ENCODE measurements at places on chromosomes 2 and 18.
A peak's percentile ranks its signal among the peaks of the same experiment; 100 is the strongest.

GRCh38 chr2:54409752-54410151 is 46.4 kb upstream of the SPTBN1 start:
- DNase-seq, result no peak

DNA sequence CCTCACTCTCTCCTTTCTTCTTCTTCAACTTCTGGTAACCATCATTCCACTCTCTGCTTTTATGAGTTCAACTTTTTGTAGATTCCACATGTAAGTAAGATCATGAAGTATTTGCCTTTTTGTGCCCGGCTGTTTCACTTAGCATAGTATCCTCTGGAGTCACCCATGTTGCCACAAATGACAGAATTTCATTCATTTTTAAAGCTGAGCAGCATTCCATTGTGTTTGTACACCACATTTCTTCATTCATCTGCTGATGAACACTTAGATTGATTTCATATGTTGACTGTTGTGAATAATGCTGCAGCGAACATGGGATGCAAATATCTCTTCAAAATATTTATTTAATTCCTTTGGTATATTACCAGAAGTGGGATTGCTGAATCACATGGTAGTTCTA is 133.6 kb upstream of the ERBB4 start:
- DNase-seq, result no peak

- DNase-seq, result no peak
Measured at GRCh38 chr18:10455726-10456453, 1.5 kb downstream of the APCDD1 start.

GRCh38 chr2:152603166-152603565 is 114.1 kb downstream of the PRPF40A start:
- DNase-seq, result no peak

GRCh38 chr2:121565389-121566250 is 34.9 kb downstream of the RNU4ATAC start:
- no peak for DNase-seq

DNA sequence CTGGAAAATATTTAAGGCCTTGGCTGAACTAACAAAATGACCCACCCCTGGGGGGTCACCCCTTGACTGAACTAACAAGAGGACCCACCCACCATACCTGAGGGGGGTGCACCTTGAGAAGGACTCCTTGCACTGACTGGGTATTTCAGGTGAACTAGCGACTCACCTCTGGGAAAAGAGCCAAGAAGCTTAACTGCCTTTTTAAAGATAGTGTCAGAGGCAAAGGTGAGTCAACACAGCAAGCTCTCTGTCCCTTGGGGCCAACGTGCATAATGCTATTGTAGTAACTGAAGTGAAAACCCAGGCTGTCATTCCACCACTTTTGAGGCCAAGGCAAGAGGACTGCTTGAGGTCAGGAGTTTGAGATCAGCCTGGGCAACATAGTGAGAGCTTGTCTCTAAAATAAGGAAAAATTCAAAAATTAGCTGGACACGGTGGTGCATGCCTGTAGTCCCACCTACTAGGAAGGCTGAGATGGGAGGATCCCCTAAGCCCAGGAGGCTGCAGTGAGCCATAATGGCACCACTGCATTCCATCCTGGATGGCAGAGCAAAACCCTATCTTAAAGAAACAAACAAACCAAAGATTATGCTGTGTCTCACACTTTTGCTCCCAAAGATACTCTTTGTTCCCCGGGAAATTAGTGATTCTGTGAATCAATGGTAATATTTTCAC is 36.4 kb upstream of the ZCCHC2 start:
- DNase-seq, result no peak

- DNase-seq, result no peak
Measured at GRCh38 chr18:54952026-54952425, 7.2 kb downstream of the CCDC68 start.

GRCh38 chr2:21404827-21405625 is 281.3 kb downstream of the TDRD15 start:
- DNase-seq, result no peak

- DNase-seq, result peak; percentile 41
Measured at GRCh38 chr2:204177977-204178522, 241.5 kb downstream of the ICOS start.

DNA sequence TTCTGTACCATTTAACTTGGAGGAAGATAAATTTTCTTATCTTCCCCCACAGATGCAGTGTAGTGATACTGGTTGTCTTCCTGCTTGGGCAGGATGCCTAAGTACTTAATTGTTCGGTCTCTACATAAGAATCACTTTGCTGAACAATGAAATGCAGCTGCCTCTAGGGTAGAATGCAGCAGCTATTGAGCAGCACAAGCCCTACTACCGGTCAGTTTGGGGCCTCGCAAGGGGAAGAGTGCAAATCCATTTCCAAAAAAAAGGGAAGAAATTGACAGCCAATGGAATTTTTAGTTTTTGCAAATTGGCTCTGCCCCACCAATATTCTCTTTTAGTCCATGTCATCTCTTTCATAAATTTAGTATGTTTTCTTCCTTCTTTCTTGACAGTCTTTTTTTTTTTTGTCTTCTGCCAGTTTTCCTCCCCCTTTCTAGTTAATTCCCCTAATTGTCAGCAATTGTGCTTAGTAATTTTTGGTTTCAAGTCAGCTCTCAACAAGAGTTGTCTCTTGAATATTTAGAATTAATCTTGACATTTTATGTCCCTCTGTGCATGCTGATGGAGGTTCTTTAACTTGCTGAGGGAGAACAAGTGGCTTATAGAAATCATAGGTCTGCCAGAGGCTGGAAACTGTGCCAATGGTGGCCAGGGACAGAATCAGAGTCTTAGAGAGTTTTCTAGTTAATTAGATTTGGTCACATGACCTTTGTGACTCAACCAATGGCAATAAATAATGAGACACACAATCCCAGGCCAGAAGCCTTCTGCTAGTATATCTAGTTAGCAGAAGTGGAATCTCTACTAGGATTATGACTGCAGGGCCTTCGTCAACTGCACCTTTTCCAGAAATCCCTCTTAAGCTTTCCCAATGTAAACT is 270.0 kb downstream of the CTNNA2 start:
- no peak for DNase-seq

DNA sequence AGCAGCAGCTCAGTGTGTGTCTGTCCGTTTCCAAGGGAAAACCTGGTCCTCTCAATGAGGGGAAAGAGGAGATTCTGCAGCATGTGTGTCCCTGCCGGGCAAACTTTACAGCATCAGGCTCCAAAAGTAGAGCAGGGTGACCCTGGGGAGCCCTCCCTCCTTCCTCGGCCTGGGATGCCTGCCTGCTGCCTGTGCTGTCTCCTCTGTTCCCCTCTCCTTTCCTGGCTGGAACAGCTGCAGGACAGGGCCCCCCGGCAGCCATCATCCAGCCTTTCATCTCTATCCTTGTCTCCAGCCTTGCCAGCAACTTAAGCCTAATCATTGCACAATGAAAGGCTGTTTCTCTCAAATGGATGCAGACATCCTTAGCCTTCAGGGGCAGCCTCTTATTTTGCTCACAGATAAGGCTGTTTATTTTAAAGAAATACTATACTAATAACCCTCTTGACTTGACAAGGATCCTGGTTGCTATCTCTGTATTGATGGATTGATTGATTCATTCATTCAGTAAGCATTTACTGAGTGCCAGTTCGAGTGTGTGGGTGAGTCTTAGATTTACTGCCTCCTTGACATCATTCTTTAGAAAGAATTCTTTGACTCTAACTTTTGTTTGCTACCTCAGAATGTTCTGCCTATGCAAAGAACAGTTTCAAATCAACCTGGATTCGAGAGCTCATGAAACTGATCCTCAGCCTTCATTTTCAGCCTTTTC is 40.6 kb upstream of the EDAR start:
- no peak for DNase-seq

GRCh38 chr2:60735496-60736250 is 20.4 kb upstream of the PAPOLG start:
- DNase-seq, result no peak

GRCh38 chr18:8657873-8658470 is 47.4 kb upstream of the MTCL1 start:
- DNase-seq, result no peak

- no peak for DNase-seq
Measured at GRCh38 chr2:99481527-99481926, 8.3 kb downstream of the REV1 start.

DNA sequence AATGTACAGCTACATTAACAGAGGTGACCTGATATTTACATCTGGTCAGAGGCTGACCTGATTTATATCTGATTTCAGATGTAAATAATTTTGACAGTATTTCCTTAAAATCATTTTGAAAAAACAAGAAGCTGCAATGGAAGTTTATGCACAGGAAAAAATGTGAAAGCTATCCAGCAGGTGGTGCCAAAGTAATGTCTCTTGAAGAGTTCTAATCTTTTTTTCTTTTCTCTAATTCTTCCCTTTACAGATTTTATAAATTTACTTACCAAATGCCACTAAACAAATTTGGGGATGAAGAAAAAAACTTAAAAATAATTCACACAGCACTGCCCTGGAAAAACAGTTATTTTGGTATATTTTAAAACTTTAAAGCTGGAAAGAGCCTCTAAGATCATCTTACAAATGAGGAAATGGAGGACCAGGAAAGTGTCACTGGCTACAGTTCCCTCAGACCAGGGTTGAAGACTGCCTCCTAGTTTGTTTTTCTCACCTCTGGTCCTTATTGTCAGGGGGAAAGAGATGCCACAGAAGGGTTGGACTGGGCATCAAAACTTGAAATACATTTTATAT is 16.4 kb upstream of the FBLN7 start:
- no peak for DNase-seq

- DNase-seq, result no peak
Measured at GRCh38 chr2:237612527-237613357, 14.6 kb upstream of the LRRFIP1 start.

GRCh38 chr2:190763901-190764514 is 115.1 kb downstream of the NAB1 start:
- peak; percentile 8 for DNase-seq

GRCh38 chr18:32383050-32383819 is 87.4 kb downstream of the GAREM1 start:
- DNase-seq, result no peak

DNA sequence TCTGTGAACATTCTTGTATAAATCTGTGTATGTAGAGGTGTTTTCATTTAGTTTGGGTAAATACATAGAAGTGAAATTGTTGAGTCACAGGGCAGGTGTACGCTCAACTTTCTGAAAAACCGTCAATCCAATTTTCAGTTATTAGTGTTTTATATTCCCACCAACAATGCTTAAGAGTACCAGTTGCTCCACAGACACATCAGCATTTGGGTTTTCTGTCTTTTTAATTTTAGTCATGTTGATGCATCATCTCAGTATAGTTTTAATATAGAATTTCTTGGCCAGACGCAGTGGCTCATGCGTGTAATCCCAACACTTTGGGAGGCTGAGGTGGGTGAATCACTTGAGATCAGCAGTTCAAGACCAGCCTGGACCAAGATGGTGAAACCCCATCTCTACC is 3.2 kb upstream of the GNLY start:
- DNase-seq, result no peak

GRCh38 chr18:63917817-63918216 is 10.1 kb downstream of the SERPINB10 start:
- no peak for DNase-seq

DNA sequence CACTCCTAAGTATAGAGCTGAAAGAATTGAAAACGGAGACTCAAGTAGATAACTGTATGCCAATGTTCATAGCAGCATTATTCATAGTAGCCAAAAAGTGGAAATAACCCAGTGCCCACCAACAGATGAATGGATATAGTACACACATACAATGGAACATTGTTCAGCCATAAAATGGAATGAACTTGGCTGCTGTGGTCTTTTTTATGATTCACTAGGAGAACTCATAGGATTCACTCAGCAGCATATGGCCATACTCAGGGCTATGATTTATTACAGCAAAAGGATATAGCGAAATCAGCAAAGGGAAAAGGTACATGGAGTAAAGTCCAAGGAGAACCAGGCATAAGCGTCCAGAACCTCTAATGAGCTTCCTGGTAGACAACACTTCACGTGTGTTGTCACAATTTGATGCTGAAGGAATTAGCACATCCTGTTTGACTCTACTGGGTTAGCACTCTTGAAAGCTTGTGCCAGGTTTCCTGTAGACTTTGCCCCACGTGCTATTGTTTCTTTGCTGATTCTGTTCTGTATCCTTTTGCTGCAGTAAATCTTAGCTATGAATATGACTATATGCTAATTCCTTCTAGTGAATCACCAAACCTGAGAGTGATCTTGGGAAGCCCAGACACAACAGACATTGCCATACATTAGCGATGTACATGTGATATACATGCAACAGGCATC is 15.7 kb downstream of the SPC25 start:
- no peak for DNase-seq

- DNase-seq, result no peak
Measured at GRCh38 chr2:55887901-55888624, 35.5 kb downstream of the EFEMP1 start.

DNA sequence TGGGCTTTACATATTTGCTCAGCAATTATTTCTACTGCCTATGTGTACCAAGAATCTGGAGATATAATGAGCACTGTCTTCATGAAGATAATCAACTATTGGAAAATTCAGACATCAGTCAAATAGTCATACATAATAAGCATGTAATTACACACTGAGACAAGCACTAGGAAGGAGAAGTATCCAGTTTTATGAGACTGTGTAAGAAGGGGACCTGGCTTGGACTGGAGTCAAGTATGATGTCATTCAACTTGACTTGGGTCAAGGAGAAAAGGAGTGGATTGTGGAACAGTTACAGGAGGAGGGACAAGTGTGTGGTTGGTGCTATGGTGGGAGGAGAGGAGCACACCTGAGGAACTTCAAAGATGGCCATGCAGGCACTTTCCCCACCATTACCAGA is 419.8 kb upstream of the TRIB2 start:
- no peak for DNase-seq

DNA sequence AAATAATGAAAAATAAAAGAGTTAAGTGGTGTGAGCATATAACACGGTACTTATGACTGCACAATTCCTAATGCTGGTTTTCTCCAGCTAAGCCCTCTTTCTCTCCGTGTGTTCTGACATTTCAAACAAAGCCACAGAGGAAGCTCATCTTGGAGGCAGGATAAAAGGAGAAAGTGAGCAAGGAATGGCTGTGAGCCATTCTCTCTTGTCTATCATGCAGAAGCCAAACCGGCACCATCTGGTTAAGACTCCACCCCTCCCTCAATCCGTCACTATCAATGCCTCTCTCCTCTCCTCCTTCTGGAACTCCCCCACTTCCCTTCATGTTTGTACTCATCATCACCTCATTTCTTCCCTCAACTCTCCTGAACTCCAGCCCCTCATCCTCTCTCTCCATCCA is 210.4 kb downstream of the TMEM163 start:
- no peak for DNase-seq

DNA sequence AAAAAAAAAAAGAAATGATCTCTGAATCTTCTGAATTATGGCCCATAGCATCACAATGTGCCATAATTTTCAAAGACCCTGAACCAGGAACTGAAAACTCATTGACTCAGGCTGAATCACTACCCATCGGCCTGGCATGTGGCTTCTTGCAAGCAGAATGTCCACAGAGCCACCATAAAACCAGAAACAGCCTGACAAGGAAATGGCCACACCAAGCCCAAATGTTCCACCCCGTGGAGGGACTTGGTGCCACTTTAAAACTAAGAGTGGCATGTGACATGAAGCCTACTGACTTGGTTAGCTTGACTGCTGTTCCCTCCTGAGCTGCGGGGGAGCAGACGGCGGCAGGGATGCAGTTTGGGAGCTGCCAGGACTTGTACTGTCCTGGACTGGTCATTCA is 71.2 kb upstream of the RBM44 start:
- DNase-seq, result no peak

GRCh38 chr2:95262896-95263542 is 11.2 kb upstream of the PROM2 start:
- DNase-seq, result no peak

- no peak for DNase-seq
Measured at GRCh38 chr2:101197814-101198213, 46.6 kb upstream of the TBC1D8 start.
